Cortex of kidney (tissue), 1 donor: ENCODE measurements at places on chromosomes 4 and X.

DNA sequence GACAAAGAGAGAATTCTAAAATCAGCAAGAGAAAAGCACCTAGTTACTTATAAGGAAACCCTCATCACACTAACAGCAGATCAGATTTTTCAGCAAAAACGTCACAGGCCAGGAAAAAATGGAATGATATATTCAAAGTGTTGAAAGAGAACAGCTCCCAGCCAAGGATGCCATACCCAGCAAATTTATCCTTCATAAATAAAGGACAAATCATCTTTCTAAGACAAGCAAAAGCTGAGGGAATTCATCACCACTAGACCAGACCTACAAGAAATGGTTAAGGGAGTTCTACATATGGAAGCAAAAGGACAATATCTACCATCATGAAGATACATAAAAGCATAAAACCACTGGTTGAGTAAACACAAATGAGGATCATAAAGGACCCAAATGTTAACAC, 53.6 kb downstream of the MANBA start:
- DNase-seq = no peak

GRCh38 chr4:137519406-137519805, 12.9 kb downstream of the PCDH18 start:
- DNase-seq = no peak

DNA sequence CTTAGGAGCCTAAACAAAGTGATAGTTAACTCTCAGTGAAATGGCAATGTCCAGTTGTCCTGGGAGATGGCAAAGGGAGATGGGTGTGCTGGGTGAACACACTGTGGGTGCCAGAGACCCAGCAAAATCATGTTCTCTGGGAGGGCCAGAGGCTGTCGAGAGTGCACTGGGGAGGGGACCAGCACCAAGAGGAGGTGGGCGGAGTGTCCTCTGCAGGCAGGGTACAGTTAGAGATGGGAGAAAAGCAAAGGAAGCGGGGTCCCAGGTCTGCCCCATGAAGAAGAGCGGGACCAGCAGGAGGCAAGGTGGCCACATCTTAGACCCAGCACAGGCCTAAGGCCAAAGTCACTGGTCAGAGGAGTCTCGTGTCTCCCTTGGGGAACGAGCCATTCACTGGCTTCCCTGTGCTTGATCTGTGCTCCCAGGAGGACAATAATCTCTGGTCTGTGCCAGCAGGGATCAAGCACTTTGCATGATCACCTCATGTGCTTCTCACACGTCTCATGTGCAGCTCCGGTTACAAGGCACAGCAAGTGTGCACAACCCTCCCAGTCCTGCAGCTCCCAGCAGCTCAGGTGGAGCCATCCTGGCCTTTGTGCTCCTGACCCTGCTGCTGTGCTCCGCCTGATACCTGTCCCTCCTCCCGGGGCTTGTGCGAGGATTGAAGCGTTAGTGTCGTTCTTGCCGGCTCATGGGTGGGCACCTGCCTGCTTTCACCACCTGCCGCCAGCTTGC, 100.9 kb downstream of the FAM53A start:
- DNase-seq = no peak

DNA sequence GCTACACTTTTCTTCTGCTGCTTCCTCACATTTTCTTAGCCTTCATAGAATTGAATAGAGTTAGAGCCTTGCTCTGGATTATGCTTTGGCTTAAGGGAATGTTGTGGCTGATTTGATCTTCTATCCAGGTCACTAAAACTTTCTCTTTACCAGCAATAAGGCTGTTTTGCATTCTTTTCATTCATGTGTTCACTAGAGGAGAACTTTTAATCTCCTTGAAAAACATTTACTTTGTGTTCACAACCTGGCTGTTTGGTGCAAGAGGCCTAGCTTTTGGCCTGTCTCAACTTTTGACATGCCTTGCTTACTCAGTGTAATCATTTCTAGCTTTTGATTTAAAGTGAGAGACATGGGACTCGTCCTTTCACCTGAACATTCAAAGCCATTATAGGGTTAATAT, 87.7 kb upstream of the RAB40AL start:
- DNase-seq = no peak

- no peak for DNase-seq
Measured at GRCh38 chr4:173461170-173461569, 62.3 kb upstream of the SCRG1 start.

- no peak for DNase-seq
Measured at GRCh38 chrX:7316887-7317286, 168.9 kb upstream of the PUDP start.

GRCh38 chr4:8304827-8305695, 35.5 kb downstream of the HTRA3 start:
- no peak for DNase-seq

DNA sequence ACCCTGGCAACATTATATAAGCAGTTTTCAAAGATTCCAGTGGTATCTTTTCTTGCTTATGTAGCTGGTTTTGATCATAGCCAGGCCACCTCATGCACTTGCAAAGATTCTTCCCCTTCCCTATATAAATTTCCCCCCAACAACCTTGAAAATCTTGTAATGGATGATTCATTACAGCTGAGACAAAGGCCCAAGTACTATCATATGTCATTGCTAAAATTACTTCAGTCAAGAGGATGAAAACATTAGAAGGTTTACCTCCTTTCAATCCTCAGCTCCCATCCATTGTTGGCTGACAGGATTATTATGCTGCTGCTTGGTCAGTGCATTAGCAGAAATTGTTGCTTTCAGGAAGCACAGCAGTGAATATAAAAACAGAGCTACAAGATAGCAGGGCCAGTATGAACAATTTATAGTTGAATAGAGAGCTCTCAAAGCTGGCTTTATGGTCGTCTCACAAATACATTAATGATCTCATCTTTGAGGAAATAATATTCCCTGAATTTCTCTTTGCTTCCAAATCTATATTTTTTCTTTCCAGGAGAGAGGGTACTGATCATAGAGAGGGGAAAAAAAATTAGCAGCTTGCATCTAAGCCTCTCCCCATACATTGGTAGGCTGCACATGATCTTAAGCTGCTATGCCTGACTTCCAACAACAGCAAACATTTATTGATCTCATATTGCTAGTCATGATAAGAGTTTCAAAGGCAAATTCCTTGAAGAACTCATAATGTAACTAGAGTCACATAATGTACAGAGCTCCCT, 7.7 kb upstream of the ARHGEF38 start:
- DNase-seq = no peak

GRCh38 chr4:149823769-149824221, 8.2 kb upstream of the IQCM start:
- no peak for DNase-seq

- no peak for DNase-seq
Measured at GRCh38 chrX:51496501-51497291, at the start of gene NUDT11. Gene NUDT11, minus strand, starts transcription at chrX:51496592. Its CDS starts 148 bp downstream, at chrX:51496444.

GRCh38 chrX:153765138-153766079, 1.4 kb downstream of the PLXNB3 start:
- no peak for DNase-seq

GRCh38 chr4:126954537-126955291, 678.0 kb upstream of the INTU start:
- DNase-seq = no peak

DNA sequence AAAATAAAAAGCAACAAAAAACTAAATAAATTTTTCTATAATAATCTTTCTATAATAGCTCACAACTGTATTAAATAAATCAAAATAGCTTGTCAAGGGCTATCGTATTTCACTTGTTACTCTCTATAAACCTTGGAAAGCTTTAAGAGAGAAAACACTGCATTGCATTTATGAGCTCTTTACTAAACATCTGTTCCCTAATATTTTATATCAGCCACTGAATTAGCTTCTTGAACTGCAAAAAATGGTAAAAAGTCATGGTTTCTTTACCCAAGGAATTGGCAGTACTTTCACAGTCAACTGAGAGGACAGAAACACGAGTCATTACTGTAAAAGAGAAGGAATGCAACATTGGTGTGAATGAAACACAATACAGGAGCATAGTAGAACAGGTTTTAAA, 671.2 kb downstream of the PCDH18 start:
- DNase-seq = no peak

GRCh38 chr4:74624351-74625151, 169.8 kb downstream of the BTC start:
- no peak for DNase-seq

DNA sequence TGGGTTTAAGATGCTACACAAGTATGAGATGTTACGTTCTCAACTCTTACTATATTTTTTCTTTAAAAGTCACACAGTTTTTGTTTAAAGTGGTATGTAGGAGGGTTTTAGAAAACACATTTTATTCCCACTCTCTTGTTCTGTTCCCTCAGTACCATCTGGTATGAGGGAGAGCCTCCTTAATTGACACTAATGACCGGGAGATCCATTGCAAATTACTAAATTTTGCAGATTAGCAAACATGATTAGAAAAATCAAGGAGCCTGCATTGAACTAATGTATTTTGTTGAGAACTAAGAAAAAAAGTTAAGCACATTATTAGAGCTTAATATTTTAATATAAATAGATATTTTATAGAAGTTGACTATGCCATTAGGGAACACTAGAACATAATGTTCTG, 87.3 kb upstream of the UNC5C start:
- DNase-seq = no peak

GRCh38 chr4:182449930-182450439, 206.8 kb downstream of the TENM3 start:
- no peak for DNase-seq

DNA sequence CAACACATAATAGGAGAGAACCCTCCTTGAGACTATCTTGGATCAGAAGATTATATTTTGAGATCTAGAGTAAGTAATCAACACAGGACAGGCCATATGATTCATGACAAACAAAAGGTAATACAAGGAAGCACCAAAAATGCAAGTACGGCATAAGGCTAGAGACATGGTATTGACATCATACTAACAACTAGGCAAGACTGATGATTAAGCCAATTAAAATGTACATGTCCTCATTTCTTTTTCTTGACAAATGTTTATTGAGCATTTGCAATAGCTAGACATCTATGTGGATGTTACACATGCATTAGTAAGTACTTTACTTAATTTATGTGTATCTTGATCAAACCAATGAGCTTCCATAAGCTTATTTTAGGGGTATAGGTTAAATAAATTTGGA, 695.7 kb upstream of the GALNTL6 start:
- DNase-seq = no peak

DNA sequence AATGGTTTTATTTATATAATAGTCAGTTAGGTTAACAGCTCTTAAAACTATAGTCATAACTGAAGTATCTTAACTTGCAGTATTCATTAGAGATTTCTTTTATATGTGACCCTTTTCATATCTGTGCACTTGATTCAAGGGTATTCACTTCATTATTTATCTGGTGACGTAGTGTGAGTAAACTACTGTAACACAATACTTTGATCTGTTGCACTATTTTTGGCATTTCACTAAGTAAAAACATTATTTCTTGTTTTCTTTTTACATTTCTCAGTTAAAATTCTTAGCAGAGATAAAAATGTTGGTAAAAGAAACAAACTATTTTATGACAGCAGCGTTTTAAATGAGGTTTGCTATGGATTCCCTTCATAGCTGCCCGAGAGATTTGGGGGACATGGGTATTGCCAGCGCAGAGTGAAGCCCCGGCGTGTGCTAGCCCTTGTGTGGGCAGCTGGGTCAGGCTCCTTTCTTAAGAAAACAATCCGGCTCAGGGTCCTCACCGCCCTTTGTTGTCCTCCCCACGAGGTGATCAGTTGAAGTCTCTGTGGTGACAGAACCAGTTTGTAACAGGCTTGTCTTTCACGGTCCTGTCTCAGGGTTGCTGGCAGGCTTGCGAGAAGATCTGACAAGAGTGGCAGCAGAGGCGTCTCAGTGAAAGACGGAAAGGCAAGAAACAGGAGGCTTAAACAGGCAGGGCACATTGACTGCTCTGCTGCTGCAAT, 293.4 kb downstream of the BMPR1B start:
- no peak for DNase-seq

DNA sequence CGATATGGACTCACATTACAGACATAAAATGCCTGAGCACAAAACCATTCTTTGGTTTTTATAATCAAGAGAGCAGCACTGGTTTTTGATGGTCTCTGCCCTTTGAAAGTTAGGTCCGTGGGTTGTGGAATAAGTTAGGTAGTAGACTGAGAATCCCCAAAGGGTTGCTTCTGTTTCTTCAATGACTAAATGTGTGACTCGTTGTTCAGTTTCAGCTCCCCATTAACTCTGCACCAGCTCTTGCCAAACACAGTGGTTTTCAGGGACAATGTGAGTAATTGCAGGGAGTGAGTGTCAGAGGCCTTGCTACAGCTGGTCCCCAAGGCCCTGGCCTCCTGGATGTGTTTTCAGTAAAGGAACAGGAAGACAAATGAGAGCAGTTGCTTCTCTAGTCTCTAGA, 24.8 kb downstream of the SMIM20 start:
- DNase-seq = no peak

GRCh38 chr4:70759126-70759525, 37.4 kb downstream of the RUFY3 start:
- DNase-seq = no peak
